GM03348 (cell line): ENCODE measurements at places on chromosomes 6 and 20.
A peak's percentile ranks its signal among the peaks of the same experiment; 100 is the strongest.

DNA sequence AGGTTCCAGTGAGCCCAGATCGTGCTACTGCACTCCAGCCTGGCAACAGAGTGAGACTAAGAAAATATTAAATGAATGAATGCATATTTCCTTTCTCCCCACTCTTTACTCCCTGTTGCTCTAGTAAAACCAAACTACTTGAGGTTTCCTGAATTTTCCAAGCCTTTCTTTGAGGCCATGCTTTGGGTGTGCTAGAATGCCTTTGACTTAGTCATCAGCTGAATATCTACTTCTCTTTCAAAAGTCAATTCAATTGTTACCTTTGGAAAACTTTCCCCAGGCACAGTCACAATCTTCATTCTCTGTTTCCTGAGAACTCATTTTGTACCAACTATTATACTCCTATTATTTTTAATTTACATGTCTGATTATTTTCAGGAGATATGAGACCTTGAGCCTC, 27.5 kb upstream of the CEP85L start:
- no peak for DNase-seq

DNA sequence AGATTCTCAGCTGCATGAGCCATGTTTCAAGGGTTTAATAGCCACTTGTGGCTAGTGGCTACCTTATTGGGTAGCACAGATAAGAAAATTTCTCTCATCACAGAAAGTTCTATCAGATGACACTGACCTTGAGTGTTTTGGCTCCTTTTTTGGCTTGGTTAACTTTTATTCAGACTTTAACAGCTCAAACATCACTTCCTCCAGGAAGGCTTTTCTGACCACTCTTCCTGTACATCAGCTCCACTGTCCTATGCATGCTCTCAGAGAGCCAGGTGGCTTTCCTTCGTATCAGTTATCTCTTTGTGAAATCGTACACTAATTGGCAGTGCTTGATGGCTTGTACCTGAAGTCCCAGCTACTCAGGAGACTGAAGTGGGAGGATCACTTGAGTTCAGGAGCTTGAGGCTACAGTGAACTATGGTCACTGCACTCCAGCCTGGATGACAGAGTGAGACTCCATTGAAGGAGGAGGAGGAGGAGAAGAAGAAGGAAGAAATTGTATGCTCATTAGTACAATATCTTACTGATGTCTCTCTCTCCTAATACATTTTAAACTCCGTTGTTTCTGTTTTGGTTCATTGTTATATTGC, 10.7 kb downstream of the MAFB start:
- no peak for DNase-seq

DNA sequence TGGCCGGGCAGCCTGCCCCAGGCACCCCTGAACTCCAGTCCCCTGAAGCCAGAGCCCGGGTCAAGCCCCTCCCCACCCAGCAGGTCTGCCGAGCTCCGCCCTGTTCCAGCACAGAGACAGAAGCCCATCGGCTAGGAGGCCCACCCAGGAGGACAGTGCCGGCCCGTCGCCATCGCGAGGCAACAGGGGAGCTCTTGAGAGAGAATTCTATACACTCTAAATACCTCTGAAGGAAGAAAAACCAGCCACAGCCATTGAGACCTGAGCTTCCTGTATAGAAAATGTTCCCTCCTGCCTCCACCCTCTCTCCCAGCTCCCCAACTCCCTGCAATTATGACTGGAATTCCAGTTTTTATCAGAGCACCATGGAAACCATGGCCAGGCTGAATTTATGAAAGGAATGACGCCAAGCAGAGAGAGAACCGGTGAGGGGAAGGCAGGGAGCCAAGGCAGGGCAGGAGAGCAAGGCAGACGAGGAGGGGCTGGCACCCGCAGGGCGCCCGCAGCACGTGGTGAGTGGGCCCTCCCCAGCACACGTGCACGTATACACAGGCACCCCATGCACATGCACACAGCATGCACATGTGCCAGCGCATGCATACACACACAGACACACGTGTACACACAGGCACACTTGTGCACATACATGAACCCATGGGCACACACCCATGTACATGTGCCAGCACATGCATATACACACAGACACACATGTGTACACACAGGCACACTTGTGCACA, 27.6 kb upstream of the MRGBP start:
- DNase-seq, result peak; percentile 31

DNA sequence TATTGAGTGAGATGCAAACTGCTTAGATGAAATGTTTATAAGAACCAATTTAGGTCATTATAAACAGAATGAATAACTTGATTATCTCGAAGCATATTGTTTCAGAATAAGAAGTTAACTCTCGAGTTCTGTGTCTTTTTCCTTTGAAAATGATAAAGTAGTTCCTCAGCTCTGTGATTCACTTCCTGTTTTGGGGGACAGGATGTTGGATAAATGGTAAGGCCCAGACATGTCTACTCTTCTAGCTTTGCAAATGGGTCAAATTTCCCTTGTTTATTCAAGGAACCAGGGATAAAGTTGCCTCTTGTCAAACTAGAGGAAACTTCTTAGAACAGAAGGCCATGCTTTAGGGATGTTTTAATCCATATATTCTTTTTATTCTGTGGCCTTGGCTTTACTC, 246.9 kb downstream of the SOX4 start:
- DNase-seq, result no peak

DNA sequence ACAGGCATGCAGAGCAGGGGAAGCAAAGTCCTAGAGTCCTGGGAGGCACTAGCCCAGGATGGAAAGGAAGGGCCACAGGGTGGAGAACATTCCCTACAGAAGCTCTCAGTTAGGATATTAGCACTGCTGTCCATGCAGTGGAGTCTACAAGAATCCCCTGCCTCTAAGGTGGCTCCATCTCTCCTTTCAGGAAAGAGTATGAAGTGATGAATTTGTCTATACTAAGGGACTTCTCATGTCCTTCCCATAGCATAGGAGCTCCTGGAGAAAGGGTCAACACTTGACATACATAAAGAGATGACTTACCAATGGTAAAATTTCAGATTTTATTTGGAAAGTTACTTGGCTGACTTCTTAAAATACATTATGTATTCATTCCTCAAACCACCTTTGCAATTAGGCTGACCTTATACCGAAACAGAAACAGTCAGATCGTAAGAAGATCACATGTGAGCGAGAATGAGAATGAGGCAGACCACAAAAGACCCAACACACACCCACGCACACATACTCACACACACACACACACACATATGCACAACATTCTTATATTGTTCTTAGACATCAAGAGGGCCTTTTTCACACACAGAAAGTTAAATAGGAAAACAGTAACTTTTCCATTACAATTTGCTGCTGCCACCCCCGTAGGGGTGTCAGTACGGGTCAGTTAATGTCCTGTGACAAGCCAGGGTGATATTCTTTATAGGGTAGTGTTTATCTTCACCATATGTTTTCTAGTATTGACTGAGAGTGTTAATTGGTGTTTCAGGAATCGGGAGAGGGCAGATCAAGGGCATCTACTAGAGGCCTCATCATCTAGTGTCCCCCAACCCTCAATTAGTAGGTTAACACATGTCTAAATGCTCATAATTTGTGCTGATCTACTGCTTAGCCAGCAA, 159.4 kb downstream of the FAXC start:
- DNase-seq, result no peak

DNA sequence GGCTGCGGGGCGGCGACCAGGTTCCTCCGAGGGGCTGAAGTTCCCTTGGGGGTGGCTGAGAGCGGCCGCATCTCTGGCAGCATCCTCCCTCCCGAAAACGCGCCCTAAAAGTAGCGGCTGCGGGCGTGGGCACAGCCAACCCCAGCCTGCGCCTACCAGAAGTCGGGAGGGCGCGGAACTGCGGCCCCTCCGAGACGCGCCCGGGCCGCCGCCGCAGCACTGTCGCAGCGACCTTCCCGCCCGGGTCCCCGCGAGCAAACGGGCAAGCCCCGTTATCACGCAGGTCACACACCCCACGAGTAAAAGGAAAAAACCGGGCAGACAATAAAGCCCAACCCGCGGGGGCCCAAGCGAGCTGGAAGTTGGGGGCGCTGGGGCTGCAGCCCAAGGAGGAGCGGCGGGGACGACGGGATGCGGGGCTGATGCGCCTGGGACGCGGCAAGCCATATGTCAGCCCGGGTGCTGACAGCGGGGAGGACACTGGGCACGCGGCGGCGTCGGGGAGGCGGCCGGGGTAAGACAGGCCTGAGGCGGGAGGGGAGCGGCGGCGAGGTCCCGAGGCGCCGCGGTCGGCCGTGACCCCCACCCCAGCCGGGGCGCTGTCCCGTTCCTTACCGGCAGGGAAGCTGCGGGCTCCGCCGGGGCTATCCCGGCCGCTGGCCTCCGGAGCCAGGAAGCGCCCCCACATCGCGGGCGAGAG, 659 bp downstream of the CEP85L start:
- peak; percentile 72 for DNase-seq

GRCh38 chr6:99064834-99065233, 117.1 kb upstream of the FBXL4 start:
- no peak for DNase-seq

GRCh38 chr6:121767211-121767610, 331.8 kb downstream of the GJA1 start:
- DNase-seq, result no peak

DNA sequence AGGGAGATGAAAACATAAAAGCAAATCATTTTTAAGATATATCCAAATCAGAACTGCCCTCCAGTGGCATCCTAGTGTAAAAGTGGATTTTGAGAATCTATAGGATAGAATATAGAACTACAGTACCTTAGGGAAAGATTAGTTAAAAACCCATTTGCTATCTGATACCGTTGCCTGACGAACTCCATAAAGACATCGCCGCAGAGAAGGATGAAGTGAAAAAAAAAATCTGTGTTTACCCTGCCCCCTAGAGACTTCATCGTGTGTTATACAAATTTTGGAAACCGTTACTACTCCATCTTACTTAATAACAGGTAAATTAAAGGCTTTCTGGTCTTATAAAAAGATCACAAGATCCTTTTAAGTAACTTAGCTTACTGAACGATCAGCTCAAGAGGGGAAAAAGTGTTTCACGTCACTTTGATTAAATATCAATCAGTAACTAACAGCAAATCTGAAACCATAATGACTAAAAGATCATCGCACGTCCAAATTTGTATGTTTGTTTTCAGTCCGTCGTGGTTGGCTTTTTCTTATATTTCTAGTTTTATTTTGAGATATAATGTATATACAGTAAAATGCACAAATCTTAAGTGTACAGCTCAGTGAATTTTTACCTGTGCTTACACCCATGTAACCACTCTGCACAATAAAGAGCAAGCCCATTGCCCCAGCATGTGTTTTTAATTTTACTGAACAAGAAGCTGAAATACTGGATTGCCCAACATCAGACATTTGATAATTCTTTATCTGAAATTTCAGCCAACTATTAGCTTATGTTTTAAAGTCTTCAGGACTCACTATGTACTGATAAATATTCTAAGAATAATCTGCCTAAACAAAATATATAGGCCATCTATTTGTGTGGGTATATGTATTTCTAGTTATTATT, 881 bp upstream of the MCM3 start:
- peak; percentile 13 for DNase-seq

DNA sequence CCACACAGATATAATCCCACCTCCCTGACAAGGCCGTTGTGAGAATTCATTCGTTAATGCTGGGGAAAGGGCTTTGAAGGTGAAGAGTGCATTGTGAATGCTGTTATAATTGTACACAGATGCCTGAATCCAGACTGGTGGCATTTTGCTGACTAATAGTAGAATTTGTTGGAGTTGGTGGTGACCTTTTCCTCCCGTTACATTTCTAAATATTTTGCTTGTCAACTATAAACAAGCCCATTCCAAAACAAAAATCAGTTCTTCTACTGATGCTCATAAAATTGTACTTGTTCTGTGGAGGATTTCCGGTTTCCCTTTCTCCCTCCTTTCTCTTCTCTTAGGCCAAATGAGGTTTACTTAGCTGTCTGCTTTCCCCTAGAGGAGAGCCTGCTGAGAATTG, 253.1 kb upstream of the SUPT3H start:
- peak; percentile 33 for DNase-seq

- peak; percentile 43 for DNase-seq
Measured at GRCh38 chr6:25519856-25520255, 132.2 kb upstream of the SCGN start.

DNA sequence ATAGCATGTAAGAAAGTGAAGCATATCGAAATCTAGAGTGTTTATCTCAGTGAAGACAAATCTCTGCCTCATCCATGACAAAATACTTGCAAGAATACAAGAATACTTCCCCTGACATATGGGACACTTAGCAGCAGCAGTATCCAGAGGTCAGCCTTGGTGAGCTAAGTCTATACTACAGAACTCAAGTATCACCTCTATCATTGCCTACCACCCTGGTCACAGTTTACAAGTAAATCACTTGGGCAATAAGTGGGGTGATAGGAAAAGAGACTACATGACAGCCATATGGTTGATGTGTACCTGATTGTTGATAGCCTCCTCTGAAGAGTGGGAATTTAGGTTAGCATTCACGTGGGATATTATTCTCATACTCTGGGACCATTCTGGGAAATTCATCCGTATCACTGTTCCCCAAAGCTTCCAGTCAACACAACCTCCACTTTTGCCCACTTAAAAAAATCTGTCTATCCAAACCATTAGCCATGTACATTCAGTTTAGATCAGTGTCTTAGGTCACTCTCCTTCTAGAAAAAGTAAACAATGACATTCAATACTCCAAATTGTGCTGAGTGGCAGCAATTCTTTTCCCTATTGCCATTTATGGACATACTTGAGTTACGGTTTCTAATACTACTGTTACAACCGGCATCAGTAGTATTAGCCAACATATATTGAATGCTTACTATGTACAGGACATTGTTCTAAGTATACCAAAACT, 118.2 kb upstream of the PRSS16 start:
- no peak for DNase-seq

- DNase-seq, result no peak
Measured at GRCh38 chr6:150631283-150631983, 31.7 kb downstream of the PLEKHG1 start.

- DNase-seq, result peak; percentile 40
Measured at GRCh38 chr20:9409352-9409751, 105.0 kb upstream of the LAMP5 start.

DNA sequence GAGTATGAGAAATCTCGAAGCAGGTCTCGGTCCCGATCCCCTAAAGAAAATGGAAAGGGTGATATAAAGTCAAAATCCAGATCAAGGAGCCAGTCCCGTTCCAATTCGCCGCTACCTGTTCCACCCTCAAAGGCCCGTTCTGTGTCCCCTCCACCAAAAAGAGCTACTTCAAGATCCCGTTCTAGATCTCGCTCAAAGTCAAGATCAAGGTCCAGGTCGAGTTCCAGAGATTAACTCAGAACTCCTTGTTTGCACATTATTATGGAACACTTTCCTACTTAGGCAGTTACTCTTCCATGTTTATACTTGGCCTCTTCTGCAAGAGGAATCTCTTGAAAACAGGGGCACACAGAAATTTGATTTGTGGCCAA, 3.1 kb downstream of the SRSF6 start:
- DNase-seq, result no peak
